Activated CD4-positive, alpha-beta memory T cell treated with anti-CD3 and anti-CD28 coated beads for 36 hours (primary cell): ENCODE measurements at places on chromosomes 11 and 22.

DNA sequence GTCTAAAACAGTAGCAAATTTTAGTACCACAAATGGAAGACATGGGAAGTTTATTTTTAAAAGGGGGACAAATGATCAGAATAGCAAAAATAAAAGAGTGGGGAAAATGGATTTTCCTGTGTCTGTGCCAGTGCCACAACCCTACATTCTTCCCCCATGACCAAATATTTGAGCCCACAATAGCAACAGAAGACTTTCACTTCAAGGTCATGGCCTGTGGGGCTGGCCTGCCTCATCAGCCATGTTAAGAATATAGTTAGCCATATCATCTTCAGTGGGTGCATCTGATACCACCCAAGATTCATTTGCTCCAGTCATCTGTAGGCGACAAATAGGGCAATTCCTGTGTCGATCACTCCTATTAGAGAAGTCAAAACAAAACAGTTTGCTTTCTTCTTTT lies 26.3 kb downstream of the RNF141 start:
- peaks cover 7% of the 10 kb centered on the region for H3K36me3 ChIP-seq
- no peak for DNase-seq
- H3K4me3 ChIP-seq = no peak overlapping the region
- H3K27ac ChIP-seq = no peak overlapping the region

GRCh38 chr11:44633641-44634040 lies 68.2 kb downstream of the CD82 start:
- no peak overlapping the region for H3K4me3 ChIP-seq
- H3K27ac ChIP-seq = no peak overlapping the region
- peaks cover 8% of the 10 kb centered on the region for H3K4me1 ChIP-seq
- no peak for DNase-seq
- H3K36me3 ChIP-seq = no peaks in the 10 kb centered on the region

GRCh38 chr11:96161307-96162089 lies 181.5 kb downstream of the MAML2 start:
- peak overlapping the region; percentile 46 for H3K27ac ChIP-seq
- H3K4me1 ChIP-seq = peaks cover 41% of the 10 kb centered on the region
- H3K4me3 ChIP-seq = no peak overlapping the region
- H3K27me3 ChIP-seq = no peaks in the 10 kb centered on the region
- peaks cover 6% of the 10 kb centered on the region for H3K36me3 ChIP-seq

DNA sequence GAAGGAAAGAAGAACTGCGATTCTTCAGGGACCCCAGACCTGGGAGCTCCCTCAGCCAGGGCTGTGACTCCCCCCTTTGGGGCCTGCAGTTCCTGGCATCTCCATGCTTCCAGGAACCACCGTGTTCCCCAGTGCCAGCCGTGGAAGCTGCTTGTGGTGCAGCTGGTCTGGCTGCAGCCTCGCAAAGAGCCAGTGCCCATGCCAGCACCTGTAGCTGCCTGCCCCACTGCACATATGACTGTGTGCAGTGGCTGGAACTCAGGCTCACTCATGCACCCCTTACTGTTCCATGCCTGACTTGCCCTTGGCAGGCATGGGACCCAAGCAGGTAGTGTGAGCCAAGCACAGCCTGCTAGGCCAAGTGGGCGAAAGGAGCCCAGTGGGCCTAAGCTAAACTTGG lies 401.3 kb downstream of the LRRC4C start:
- H3K27ac ChIP-seq = no peak overlapping the region
- no peak overlapping the region for H3K4me3 ChIP-seq
- H3K27me3 ChIP-seq = no peaks in the 10 kb centered on the region
- no peaks in the 10 kb centered on the region for H3K36me3 ChIP-seq

DNA sequence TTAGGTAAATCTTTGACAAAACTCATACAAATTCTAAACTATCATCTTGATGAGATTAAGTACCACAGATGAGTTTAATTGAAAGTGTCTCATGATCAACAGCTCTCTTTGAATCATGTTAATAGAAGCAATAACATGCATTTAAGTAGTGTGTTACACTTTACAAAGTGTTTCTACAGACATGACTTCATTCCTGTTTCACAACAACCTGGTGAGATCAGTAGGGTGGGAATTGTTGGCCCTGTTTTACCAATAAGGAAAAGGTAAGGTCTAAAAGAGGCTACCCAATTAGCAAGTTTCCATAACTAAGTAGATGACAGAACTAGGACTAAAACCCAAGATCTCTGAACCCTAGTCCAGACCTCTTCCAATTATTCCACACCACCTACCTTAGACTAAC lies 12.7 kb upstream of the PRSS23 start:
- no peaks in the 10 kb centered on the region for H3K36me3 ChIP-seq
- peaks cover 17% of the 10 kb centered on the region for H3K27me3 ChIP-seq
- no peaks in the 10 kb centered on the region for H3K4me1 ChIP-seq
- no peak overlapping the region for H3K4me3 ChIP-seq
- no peak for DNase-seq
